Tongue (tissue), 3 donors: ENCODE measurements at places on chromosomes 3 and 15.
A peak's percentile ranks its signal among the peaks of the same experiment; 100 is the strongest.

DNA sequence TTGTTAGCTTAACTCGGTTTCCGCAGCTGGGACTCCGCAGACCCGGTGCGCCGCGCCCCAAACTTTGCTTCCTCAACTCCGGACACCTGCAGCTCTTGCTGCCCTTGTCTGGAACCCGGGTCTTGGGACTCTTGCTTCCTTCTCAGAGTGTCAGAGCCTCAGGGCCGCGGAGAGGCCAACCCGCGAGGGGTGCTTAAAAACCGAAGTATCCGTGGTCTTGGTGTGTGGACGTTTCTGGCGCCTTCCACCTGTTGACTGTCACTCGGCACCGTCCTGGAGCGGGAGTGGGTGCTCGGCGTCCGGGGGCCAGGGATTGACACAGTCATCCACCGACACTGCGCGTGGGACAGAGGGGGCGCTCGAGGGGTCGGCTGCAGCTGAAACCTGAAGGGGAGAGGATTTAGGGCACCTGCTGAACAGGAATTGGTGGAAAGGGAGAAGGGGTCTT is 386 bp downstream of the SQOR start:
- DNase-seq, result peak; percentile 59

DNA sequence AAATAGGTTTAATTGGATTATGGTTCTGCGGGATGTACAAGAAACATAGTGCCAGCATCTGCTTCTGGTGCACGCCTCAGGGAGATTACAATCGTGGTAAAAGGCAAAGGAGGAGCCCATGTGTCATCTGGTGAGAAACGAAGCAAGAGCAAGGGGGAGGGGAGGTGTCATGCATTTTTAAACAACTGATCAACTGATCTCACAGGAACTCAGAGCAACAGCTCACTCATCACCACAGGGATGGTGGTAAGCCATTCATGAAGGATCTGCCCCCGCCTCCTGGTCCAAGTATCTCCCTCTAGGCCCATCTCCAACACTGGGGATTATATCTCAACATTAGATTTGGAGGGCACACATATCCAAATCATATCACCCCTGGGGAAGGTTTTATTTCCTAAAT is 42.1 kb upstream of the FGF7 start:
- DNase-seq, result no peak

DNA sequence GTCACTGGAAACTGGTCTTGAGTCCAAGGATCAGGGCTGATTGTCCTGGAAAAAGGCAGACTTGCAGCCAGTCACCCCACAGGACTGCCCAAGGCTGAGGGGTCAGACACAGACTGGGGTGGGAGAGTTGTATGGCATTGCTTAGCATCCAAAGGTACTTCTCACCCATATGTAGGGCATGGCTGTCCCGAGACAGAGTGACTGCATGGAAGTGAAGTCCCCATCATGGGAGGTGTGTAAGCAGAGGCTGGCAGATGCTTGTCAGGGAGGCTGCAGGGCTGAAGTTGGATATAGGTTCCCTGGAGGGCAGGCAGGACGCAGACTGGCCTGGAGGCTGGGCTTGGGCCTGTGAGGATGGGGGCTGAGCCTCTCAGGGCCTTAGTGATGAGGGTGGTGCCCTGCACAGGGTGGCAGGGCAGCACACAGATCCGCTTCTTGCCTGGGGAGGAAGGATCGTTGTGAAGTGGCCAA is 31.1 kb downstream of the PSTPIP1 start:
- no peak for DNase-seq

GRCh38 chr15:101242160-101242998 is 9.5 kb downstream of the CHSY1 start:
- peak; percentile 46 for DNase-seq

DNA sequence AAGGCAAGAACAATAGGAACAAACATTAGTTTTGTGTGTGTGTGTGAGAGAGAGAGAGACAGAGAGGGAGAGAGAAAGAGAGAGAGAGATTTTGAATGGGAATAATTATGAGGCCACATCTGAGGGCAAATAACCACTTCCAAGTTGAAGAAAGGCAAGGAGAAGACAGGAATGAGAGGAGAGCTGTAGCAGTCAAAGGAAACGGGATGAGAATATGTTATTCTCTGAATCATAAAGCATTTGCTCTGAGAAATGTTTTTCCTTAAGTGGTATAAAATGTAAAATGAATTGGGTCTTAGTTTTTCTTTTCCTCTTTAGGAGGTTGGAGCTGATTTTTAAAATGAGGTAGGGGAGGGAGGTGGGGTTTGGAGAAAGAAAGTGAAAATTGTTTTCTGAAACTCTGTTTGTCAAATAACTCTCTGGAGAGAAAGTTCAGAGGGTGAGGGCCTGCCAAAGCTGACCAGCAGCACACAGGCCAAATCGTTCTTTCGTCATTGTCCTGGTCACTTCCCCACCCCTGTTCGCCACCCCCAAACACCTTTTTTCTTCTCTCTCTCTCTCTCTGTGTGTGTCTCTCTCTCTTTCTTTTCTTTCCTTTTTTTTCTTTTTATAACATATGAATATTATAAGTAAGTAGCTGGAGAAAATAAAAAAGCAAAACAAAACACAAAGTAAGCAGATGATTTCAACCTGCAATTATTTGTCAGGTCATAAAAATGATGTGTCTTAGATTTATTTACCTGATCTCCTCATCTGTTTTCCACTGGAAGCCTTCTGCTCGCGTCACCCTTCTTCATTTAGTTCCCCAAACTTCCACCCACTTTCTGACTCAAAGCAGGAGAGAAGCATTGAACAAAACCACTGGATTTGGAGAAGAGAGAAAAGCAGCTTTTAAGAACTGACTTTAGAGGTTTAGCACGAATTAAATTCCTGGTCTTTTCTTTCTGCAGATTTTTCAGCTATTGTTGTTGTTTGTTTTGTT is 110.6 kb downstream of the LPP start:
- DNase-seq, result no peak

- DNase-seq, result no peak
These were observed 139.3 kb downstream of the STT3B start for GRCh38 chr3:31671976-31672375.

DNA sequence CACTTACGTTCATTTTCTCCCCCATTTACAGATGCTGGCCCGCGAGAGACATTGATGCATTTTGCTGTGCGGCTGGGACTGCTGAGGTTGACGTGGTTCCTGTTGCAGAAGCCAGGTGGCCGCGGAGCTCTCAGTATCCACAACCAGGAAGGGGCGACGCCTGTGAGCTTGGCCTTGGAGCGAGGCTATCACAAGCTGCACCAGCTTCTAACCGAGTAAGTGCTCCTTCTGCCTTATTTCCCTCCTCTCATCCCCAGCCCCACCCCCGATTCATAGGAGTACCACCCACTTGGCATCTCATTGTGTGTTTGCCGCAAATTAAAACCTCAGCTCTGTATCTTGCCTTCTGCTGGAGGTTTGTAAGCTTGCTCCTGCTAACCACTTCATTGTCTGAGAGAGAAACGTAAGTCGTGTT is 163.3 kb downstream of the AKAP13 start:
- DNase-seq, result peak; percentile 66

DNA sequence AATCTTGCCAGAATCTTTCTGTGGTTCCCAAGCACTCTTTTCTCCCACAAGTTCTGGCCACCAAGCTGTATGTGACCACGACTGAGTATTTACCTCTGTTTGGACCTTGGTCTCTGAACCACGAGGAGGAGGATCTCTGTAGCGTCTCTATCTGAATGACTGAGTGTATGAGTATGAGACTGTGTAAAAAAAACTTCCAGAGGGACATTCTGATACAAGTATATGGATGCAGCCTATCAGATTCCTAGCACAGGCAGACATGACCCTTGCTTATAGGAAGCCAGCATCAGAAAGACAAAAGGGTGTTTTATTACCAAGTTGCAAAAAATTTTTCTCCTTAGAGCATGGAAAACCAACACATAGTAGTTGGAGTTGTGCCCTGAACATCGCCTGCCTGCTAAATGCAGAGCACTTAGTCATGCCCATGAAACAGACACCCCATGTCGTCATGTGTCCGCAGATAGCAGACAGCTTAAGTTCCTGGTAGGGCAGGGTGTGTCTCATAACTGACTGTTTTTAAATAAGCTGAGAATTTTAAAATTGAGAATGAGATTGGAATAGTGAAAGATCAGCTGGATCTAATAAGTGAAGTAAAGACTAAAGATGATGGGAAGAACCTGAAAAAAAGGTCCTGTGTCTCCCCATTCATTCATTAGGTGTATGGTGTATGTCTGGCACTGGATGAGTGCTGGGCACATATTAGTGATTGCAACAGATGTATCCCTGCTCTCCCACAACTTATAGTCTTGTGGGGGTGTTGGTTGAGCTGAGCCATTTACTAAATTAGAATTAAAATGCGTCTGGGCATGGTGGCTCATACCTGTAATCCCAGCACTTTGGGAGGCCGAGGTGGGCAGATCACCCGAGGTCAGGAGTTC is 30.9 kb downstream of the DAG1 start:
- DNase-seq, result peak; percentile 95

GRCh38 chr3:179606534-179607085 is 2.0 kb downstream of the NDUFB5 start:
- no peak for DNase-seq
